EL (cell line): ENCODE measurements at places on chromosomes 2 and 18.

DNA sequence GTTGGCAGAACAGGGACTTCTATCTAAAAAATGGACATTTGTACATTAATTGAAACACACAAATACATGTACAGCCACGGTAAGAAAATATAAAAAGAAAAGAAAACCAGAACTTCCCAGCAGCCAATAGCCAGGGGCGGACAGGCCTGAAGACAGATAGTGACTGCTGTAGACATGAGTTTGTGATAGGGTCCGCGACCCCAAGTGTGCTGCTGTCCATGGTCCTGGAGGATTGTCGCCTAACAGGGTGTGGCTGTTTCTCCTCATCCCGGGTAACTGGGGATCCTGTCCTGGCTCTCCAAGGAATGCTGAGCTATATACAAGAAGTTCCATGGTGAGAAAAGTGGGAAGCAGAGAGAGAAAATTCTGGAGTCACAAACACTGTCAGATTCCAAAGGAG lies 266.5 kb upstream of the SALL3 start:
- DNase-seq: no peak

DNA sequence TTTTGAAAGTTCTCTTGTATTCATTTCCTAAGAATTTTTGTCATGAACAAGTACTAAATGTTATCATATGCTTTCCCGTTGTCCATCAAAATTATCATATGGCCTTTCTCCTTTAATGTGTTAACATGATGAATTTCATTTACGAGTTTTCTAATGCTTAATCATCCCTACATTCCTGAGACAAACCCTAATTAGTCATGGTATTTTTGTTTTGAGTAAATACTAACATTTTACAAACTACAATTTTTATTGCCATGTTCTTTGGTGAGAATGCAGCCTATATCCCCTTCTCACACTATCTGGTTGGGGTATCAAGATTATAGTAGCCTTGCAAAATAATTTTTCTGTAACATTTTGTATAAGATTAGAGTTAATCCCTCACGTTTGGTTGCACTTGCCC lies 14.5 kb downstream of the SMAD2 start:
- DNase-seq: peak; percentile 15

DNA sequence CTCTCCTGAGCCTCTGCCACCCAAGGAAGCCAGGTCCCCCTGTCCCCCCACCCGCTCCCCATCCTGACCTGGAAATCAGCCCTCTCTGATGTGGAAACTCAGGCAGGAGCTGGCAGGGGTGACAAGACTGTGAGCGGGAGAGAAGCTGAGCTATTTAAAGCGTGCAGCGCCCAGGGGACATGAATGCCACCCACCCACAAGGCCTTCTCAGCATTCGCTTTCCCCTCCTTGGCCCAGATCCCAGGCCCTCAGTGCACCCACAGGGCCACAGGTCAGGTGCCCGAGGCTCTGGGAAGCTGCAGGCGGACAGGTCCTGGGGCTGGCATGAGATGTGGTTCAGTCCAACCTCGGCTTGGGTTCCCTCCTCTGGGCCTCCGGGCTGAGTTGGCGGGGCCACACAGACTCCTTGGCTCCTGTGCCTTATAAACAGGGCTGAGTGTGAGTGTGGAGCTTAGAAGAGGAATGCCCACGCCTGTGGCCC lies 168.3 kb downstream of the SMAD7 start:
- DNase-seq: peak; percentile 27

DNA sequence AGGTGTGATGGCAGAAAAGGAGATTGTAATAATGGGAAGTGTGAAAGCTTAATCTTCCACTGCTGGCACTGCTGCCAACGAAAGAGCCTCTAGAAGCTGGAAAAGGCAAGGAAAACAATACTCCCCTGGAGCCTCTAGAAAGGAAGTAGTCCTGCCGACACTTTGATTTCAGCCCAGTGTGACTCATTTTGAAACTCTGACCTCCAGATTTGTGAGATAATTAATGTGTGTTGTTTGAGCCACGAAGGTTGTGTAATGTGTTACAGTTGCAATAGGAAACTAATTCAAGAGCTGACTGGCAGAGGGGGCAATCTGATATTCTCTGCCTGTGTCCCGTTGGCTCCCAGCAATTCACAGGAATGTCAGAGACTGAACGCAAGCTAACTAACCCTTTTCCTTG lies 219.2 kb upstream of the UBE2E3 start:
- peak; percentile 73 for DNase-seq
